ENCODE measurements at places on chromosomes 4 and X.

DNA sequence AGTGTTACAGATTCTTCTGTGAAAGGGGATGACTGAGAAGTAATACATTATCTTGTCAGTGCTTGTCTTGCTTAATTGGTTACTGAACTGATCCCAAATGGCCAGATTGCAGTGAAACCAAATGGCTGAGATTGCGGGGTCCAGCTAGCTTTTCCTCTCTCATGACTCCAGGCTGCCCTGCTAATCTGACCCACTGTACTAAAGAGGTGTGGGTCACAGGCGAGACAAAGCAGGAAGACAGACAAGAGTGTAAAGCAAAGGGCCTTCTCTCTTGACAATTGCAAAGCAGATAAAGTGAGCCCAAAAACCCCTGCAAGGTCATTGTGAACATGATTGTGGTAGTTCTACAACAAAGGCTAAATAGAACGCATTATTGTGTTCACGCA lies 2.1 kb downstream of the TMEM150C start:
- DNase-seq, result no peak

DNA sequence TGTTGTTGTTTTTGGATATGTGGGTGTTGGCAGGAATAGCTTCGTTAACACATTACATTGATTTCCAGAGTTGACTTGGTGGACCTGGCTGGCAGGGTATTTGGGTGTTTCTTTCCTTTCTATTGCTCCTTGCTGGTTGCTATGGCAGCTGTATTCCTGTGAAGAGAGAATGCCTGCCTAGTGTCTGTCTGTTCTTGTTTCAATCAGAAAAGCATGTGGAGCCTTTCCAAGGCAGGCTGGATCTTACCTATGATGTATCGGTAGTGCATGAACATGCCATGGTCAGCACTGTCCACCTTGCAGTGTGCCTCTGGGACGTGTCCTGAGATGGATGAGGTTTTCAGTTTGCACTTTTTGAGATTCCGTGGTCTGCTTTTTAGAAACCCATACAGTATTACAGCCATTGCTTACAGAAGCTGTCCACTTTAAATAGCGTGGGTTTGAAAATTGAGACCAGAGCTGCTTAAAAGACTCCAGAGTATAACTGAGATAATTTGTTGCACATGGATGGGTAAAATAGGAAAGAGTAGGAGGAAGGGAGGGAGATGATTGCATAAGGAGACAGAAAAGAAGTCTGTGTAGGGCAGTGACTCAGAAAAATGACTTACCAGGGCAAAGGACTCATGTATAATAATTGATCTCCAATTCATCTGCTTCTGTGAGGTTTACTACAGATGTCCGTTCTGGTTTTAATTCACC lies 20.0 kb upstream of the AADAT start:
- no peak for DNase-seq

GRCh38 chr4:83250687-83251446 lies 33.7 kb downstream of the COQ2 start:
- no peak for DNase-seq

GRCh38 chr4:3409571-3410091 lies 32.1 kb upstream of the HGFAC start:
- DNase-seq, result no peak

GRCh38 chrX:49122499-49122898 lies 1.0 kb downstream of the GPKOW start:
- no peak for DNase-seq

- DNase-seq, result no peak
Measured at GRCh38 chr4:56728512-56728911, 47.4 kb upstream of the HOPX start.

DNA sequence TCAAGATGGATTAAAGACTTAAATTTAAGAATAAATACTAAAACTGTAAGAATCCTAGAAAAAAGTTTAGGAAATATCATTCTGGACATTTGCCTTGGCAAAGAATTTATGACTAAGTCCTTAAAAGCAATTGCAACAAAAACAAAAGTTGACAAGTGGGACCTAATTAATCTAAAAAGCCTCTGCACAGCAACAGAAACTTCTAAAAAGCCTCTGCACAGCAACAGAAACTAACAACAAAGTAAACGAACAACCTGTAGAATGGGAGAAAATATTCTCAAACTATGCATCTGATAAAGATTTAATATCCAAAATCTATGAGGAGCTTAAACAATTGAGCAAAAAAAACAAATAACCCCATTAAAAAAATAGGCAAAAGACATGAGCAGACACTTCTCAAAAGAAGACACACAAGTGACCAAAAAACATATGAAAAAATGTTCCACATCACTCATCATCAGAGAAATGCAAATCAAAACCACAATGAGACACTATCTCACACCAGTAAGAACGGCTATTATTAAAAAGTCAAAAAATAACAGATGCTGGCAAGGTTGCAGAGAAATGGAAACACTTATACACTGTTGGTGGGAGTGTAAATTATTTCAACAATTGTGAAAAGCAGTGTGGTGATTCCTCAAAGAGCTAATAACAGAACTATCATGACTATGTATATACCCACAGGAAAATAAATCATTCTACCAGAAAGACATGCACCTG lies 5.5 kb upstream of the OPRPN start:
- DNase-seq, result no peak

- no peak for DNase-seq
Measured at GRCh38 chr4:67576538-67576937, 18.0 kb downstream of the STAP1 start.

DNA sequence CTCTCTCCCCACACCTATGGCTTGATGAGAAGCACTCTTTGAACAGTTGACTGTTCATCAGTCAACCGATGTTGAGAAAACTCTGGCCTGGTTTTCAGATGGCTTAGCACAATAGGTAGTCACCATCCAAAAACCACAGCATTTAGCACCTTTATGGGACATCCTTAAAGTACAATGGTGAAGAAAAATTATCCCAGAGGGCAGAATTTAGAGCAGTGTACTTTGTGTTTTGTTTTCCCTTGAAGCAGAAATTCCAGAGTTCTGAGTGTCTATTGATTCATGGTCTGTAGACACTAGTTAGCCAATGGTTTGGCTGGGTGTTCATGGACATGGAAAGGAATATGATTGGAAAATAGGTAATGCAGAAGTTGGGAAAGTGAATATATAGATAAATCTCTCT lies 487.0 kb downstream of the PDHA2 start:
- DNase-seq, result no peak

DNA sequence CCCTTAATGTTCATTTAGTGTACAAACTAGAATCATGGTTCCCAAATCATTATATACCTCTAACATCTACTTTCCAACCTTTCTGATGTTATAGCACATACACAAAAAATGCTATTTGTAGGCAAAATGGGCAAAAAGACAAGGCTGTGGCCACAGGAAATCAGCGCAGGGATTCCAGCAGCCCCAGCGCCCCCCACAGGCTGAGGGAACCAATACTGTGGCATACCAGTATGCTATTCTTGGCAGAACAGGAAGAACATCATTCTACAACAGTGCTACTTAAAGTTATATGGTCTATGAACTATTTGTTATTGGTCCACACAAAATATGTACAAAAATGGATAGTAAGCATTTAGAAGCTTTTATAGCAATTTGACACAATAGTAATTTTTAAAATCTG lies 25.3 kb downstream of the STEEP1 start:
- DNase-seq, result no peak

GRCh38 chr4:109999585-109999912 lies 86.9 kb downstream of the EGF start:
- no peak for DNase-seq

- no peak for DNase-seq
Measured at GRCh38 chrX:16222151-16222550, 54.9 kb downstream of the MAGEB17 start.

DNA sequence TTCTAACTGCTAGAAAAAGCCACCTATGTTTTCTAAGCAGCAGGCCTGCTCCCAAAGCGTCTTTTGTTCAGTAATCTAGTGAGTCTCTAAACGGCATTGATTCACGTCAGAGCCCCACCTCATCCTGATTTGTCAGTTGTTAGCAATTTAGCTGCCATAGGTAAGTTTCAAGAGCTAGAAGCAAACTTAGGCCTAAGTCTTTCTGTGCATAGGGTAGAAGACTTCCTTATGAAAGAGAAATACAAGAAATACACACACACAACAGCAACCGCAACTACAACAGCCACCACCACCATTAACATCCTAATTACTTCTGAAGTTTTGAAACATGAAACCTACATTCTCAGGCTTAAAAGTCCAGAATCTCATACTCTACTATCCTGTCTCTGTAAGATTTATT lies 531.1 kb upstream of the SPANXN1 start:
- DNase-seq, result no peak

DNA sequence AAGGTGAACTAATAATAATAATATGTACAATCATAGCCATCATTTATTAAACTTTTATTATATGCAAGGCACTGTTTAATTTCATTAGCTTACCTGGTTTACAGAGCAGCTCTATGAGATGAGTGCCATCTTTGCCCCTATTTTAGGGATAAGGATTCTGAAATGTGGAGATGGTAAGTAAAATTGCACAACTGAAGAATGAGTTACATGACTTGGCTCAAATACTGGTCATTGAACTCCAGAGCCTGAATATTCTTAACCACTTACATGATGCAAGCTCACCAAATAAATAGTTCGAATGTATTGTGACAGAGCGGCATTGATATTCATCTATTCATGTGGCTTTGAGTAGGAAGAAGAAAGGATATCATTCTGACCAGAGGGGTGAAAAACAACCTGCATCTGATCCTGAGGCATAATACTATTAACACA lies 11.7 kb downstream of the ALB start:
- DNase-seq, result no peak

DNA sequence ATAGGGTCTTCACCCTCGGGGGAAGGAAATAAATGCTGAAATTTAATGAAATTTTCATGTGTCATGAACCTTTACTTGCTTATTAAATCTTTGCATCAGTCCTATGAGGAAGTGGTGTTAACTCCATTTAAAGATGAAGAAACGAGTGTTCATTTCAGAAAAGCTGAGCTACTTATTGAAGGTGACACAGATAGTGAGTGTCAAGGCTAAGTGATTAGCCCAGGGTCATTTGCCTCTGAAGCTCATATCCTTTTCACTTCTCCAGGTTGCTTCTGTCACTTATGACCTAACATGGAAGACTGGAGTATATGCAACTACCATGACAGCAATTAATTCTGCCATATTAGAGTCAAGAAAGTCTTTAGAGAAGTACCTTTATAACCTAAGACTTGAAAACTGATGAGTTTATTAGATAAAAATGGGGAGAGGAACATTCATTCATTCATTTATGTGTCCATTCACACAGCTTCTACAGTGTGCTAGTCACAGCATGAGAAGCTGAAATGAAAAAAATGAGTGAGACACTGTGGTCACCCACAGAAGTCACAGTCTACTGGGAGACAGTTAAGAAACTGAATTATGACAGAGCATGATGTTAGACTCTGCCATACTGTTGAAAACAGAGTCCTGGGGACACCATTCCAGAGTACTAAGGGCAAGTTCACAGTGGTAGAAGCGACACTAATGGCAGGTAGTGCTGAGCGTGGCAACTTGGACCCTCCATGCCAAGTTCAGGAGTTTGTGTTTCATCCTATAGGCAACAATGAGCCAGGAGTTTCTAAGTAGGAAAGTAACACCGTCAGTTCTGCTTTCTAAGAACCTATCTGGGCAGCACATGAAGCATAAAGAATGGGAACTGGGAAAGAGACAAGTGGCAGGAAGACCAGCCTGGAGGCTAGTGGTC lies 21.3 kb downstream of the ALPK1 start:
- no peak for DNase-seq

DNA sequence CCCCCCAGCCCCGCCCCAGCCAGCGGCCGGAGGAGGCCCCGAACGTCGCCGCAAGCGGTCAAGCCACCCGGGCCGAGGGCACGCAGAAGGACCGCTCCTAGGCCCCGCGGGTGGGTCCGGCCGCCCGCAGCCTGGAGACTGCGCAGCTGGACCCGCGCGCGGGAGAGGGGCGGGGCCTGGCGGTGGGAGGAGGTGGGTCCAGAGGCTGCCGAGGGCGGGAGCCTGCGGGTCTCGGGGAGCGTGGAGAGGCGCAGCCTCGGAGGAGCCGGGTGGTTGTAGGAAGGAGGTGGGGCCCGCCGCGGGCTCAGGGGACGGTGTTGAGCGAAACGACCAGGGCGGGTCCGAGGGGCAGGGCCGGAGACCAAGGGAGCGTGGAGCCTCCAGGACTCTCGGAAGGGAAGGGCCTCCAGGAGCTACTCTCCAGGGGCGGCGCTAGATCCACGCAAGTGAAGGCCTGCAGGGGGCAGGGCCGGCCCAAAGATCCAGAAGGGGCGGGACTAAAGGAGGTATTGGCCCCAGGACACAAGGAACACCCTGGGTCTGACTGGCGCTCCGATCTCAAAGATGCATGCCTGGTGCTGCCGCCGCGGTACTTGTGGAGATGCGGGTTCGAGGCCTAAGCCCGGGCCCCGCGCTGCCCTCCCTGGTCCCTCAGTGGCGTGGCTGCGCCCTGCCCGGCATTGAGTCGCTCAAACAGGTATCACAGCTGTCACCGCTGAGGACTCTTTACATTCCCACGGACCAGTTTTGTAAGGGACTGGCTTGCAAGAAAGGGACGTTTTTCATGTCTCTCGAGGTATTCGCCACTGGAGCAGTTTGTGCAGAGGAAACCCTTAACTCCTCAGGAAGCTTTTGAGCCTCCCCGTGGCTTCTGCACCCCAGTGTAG lies 5.9 kb downstream of the TIMM17B start:
- DNase-seq, result peak; percentile 79

DNA sequence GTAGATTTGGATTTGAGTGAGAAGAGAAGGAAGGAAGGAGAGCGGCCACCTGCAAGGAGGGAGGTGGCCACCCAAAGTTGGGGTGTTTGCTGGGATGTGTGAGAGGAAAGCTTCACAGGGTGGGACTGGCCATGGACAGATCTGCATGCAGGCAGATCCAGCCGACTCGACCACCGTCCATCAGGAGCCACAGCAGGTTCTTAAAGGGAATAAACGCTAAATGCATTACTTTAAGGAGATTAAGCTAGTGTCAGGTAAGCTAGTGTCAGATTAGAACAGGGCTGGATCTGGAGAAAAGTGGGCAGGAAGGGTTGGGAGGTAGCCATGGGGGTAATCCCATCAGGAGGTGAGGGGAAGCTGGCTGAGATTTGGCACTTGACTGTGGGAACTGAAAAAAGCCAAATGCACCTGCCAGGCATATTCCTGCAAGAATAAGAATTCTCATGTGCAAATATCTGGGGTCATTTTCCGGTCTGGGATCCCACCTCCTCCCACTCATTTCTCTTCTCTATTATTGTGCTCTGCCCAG lies 79.6 kb downstream of the MGST2 start:
- no peak for DNase-seq

GRCh38 chr4:17597517-17597916 lies 16.9 kb upstream of the MED28 start:
- DNase-seq, result no peak

DNA sequence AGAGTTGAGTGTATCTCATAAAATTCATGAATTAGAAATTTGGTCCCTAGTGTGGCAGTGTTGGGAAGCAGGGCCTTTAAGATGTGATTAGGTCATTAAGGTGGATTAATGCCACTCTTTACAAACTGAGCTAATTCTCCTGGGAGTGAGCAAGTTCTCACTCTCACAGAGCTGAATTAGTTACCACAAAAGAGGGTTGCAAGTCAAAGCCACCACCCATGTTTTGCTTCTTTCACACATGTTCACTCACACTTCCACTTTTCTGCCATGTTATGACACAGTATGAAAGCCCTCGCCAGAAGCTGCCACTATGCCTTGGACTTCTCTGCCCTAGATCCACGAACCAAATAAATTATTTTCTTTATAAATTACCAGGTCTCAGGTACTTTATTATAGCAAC lies 332.1 kb downstream of the ARAP2 start:
- no peak for DNase-seq

GRCh38 chrX:150870487-150871340 lies 27.8 kb downstream of the CD99L2 start:
- no peak for DNase-seq
